Fibroblast of the aortic adventitia (primary cell): ENCODE measurements at places on chromosomes 2 and 18. TPM values are rescaled to one million over a fixed set of nuclear protein-coding genes. Genes with fewer than 3 reads are reported as not detected.
A peak's percentile ranks its signal among the peaks of the same experiment; 100 is the strongest.

DNA sequence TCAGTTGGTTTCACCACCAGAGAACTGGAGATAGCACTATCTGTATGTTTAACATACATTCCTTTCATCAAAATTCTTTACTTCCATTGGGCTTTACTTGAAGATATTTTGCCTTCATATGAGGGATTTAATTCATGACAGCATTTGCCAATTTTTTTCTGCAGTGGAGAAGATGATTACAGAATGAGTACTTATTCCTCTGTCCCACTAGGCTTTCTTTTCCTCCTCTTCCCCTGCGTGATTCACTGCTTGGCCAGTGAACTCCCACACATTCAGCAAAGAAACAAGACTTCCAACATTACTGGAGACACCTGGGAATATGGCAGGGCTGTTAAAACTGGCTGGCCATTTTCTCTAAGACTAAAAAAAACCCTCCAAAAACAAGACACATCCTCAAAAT, 425.8 kb upstream of the KCNH7 start:
- peak; percentile 77 for DNase-seq

GRCh38 chr18:35642802-35643201, 61.3 kb downstream of the GALNT1 start:
- no peak for DNase-seq

- DNase-seq, result no peak
Measured at GRCh38 chr2:64731263-64731643, 77.5 kb upstream of the SERTAD2 start.

GRCh38 chr2:168304024-168304681, 56.8 kb upstream of the STK39 start:
- no peak for DNase-seq

- no peak for DNase-seq
Measured at GRCh38 chr2:10530607-10531239, 82.6 kb upstream of the ODC1 start.

- DNase-seq, result no peak
Measured at GRCh38 chr2:104774631-104775030, 79.3 kb upstream of the POU3F3 start.

Gene ELOA2
- not detected in 2 replicates for total RNA-seq
